H4 (cell line): ENCODE measurements at places on chromosomes 12 and 14. TPM values are rescaled to one million over a fixed set of nuclear protein-coding genes. Genes with fewer than 3 reads are reported as not detected.

DNA sequence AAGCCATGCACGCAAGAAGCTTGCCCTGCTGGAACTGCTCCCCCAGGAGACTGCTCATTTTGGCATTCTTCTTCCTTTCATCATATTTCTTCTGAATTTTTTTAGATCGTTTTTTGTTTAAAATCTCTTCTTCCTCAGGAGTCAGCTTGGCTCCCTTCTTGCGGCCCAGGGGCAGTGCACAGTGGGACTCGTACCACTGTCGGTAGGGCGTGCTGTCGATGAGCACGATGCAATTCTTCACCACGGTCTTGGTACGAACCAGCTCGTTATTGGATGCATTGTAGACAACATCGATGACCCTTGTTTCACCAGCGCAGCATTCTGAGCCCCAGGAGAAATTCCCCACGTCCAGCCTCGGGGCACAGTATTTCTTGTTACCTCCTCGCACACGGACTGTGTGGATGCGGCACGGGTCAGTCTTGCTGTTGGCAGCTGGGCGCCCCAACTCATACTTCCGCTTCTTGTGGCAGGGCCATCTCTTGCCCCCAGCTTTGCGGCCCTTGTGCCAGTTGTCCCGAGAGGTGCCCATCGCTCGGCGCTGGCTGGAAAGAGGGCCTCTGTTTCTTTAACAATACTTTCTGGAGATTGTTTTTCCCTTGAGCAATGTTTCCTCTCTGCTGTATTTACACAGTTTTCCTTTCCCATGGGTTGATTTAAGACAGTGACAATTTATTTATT lies 452.4 kb downstream of the TMEM121 start:
- no peak for DNase-seq

- no peak for DNase-seq
These were observed 75.1 kb downstream of the ETNK1 start for GRCh38 chr12:22700106-22700505.

DNA sequence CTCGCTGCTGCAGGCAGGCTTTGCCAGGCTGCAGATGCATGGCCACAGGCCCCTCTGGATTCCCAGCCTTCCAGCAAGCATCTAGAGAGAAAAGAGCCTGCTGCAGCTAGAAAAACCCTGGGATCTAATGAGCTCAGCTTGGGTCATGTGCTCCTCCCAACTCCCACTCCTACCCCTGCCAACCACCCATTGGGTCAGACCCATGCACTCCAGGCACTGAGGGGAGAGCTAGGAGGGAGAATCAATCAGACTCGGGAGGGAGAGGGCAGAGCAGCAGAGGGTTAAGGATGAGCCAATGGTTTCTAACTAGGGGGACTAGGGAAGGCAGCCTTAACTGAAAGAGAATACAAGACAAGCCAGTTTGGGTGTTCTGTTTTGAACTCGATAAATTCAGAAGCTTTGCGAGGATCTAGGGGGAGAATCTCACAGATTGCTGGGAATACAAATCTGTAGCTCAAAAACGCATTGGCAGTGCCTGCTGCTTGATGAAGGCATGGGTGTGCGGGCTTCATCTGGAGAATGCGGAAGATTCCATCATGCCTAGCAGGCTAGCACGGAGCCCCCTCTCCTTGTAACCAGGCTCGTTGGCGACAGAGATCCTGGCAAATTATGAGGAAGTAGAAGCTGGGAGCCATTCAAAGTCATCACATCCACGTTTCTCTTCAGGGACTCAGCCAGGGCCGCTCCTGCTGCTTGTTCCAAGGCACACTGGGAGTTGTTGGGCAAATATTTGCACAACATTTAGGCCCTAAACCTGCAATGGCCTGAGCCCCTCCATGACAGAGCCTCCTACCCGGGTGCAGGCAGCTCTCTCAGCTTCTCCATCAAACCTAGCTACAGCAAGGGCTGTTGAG lies 56.4 kb downstream of the VCPKMT start:
- DNase-seq = no peak

The ALDH1L2 gene
- total RNA-seq = 2.6 and 9.6 TPM in 2 replicates

DNA sequence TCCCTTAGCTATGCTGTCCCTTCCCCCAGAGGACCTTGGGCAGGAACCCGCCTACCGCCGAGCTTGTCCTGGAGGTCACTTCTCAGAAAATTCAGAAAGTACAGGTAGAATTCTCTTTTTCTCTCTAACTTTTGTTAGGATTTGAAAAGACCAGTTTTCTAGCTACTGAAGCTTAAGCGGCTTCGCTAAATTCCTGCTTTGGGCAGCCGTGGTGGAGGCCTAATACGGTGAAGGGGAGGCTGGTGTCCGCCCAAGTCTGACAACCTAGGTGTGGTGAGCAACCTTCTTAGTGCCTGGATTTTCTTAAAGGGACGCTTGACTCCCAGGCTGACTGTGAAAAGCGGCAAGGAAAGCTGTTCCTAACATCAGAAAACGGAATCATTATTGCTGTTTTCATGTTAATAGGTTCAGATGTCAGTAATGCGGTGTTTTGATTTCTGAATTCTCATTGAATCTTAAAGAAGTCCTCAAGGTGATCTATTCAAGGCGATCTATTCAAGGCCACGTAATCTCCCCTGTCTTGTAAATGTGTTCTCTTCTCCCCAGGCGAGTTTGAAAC lies 835 bp downstream of the FGD4 start:
- DNase-seq = no peak

The NEDD1 gene
- total RNA-seq = 30.7 and 46.8 TPM in 2 replicates

DNA sequence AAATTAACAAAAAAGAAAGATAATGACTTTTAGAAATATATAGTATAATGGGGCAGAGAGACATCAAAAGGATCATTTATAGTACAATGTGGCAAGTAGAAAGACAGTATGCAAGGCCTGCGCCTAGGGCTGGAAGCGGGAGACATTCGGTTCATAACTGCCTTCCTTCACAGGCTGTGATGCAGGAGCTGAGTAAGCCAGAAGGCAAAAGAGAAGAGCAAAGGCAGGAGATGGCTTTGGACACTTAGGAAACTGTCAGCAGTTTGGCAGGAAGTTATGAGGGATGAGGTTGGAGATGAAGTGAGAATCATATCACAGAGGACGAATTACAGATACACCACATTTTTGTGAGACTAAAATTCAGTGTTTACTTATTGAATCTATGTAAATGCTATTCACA lies 97.8 kb downstream of the EPS8 start:
- DNase-seq = no peak
